ENCODE measurements at places on chromosomes 16 and 17. TPM values are rescaled to one million over a fixed set of nuclear protein-coding genes. Genes with fewer than 3 reads are reported as not detected.
A peak's percentile ranks its signal among the peaks of the same experiment; 100 is the strongest.

DNA sequence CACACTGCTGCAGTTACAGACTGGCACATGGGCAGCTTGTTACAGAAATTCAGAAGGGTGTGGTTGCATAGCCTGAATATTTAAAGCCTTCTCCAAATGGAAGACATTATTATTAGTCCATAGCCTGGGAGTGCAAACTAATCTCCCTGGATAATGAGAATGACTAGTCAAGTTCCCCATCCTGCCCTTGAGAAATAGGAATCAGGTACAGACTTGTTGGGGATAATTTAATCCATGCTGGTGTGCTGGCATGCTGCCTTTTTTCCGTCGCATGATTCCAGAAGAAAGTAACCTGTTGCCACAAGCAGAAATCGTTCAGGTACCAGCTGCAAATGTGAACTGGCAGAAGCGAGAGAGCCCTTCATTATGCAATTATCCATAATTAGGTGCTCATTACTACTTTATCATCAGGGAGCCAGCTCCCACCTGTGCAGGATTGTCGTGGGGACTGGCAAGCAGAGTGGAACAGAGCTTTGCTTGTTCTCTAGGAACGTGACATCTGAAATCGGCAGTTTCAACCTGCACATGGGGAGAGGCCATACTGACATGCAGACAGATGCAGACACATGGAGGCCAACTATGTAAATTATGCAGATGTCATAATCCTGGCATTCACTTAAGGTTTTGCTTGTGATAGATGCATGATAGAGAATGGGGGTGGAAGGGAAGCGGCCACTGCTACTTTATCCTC lies 419.4 kb downstream of the PMP22 start:
- DNase-seq: no peak

DNA sequence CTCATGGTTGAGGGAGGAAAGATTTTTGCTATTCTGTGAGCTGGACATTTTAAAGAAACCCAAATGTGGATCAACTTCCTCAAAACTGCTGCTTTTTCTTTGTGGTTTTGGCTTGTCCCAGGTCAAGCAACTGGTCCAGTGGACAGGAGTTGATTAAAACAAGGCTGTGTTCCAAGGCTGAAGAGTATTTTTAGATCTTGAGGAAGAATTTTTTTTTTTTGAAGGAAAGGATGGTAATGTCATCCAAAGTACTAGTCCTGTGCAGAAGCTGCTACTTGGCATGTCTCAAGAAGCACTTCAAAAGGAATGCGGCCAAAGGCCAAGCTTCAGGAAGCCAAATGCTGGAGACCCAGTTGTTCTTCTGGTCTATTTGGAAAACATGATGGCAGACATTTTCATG lies 8.0 kb upstream of the MYH2 start:
- DNase-seq: no peak

- DNase-seq: no peak
Observed at GRCh38 chr17:72696721-72697120, 395.8 kb downstream of the SLC39A11 start.

GRCh38 chr17:14940108-14940937 lies 324.8 kb downstream of the PMP22 start:
- no peak for DNase-seq

DNA sequence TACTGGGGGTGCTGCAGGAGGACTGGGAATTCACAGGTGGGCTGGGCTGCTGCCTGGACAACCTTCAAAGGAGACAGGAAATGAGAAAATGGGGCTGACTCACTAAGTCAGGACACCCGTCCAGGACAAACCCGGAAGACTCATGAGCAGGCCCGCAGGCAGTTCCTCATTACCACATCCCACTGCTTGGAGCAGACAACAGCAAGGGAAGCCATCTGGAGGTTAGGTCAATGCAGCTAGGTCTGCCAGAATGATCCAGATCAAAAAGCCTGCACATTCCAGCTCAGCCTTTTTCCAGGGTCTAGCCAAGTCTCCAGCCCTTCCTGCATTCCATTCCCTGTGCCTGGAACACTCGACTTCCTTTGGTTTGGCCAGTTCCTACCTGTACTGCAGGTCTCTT lies 536.5 kb upstream of the CDH11 start:
- no peak for DNase-seq

GRCh38 chr16:85481738-85482137 lies 131.4 kb upstream of the GSE1 start:
- no peak for DNase-seq

- DNase-seq: no peak
Observed at GRCh38 chr16:66188917-66189725, 177.4 kb upstream of the CDH5 start.

GRCh38 chr16:57852189-57852588 lies 49.9 kb upstream of the KIFC3 start:
- DNase-seq: no peak

DNA sequence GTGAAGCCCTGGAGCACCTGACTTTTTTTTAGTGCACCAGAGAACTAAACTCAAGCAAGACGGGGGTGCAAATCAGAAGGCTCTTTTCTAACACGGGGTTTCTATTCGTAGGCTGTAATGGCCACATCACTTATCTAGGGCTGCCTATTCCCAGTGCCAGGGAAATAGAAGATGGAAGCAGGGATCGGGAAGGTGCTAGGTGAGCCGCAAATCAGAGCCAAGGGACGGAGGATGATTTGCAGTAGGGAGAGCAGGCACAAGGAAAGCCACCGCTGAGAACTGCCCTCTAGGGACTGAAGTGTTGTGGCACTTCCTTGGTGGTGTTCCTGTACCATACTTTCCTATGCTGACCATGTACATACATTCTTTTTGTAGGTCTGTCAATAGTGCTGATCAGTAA lies 7.8 kb upstream of the SLC46A1 start:
- DNase-seq: no peak

GRCh38 chr17:48751172-48751571 lies 22.6 kb upstream of the HOXB13 start:
- DNase-seq: no peak

DNA sequence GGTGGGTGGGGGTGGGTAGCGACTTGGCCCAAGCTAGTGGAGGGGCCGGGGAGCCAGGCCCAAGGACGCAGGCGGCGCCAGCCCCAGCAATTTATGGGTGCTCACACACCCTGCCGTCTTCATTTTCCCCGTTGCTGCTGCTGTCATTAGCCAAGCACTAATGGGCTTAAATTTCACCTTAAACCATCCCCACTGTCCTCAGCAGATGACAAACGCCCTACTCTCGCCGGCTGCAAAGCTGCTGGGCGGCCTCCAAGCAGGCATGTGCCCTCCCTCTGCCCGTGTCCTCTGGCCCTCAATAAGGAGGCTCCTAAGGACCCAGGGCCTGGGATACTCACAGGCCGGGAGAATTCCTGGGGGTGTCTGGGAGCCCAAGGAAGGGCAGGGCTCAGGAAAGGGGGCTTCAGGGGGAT lies 66.1 kb downstream of the SREBF1 start:
- DNase-seq: no peak

GRCh38 chr17:18172531-18173278 lies 10.9 kb upstream of the ALKBH5 start:
- no peak for DNase-seq

GRCh38 chr17:13127921-13128602 lies 110.2 kb upstream of the ELAC2 start:
- DNase-seq: no peak

GRCh38 chr17:55555772-55556171 lies 44.5 kb upstream of the SMIM36 start:
- no peak for DNase-seq

DNA sequence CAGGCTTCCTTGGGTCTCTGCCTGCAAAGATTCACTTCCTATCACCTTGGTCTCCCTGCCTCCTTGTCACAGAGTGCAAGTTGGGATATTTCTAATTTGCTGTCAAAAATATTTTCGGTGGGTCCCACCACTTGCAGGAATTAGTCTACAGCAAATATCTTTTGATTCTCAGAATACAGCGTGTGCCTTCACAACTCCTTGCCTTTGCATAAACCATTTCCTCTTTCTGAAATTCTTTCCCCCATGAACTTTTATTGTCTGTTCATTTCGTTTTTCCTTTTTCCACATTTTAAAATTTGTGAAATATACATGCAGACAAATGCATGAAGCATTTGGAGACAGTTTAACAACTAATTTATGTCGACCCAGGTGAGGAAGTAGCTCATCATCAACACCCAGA lies 60.0 kb downstream of the HS3ST3B1 start:
- no peak for DNase-seq

GRCh38 chr17:81859906-81860755 lies at the start of gene P4HB:
P4HB (minus strand) TSS chr17:81860535; CDS start chr17:81860471, 64 bp downstream.
- peak; percentile 96 for DNase-seq

GRCh38 chr17:1714427-1714979 lies 4.3 kb upstream of the TLCD2 start:
- peak; percentile 76 for DNase-seq

DNA sequence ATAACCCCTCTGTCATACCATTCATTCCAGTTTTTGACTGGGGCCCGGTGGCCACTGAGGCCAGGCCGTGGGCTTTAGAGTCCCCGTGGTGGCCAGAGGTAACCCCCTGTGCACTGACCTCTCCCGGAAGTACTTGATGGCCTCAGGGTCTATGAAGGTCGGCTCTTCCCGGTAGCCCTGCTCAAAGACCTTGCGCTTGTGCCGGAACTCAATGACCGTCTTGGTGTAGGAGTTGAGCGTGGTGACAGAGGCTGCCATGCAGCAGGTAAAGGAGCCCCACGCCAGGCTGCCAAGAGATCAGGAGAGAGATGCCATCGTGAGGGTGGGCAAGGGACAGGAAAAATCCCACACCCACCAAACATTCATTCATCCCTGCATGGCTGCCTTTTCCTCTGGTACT lies 234.8 kb downstream of the GSG1L start:
- no peak for DNase-seq

DNA sequence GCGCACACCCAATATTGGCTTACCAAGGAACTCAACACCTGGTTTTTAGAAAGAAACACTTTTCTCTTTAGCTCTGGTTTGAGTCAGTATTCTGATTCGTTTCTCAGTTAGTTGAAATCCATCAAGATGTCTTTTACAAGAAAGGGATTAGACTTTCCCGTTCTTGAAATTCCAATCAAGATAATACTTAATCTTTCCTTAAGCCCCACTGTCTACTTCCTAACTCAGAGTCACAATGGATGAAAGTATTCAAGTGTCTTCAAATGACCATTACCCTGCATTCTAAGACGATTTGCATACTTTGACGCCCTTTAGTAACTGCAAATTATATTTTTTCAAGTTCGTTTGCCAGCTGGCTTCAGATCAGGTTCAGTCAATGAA lies 189.8 kb downstream of the USP22 start:
- no peak for DNase-seq

GRCh38 chr16:8725513-8726178 lies 51.2 kb downstream of the ABAT start:
- DNase-seq: no peak

DNA sequence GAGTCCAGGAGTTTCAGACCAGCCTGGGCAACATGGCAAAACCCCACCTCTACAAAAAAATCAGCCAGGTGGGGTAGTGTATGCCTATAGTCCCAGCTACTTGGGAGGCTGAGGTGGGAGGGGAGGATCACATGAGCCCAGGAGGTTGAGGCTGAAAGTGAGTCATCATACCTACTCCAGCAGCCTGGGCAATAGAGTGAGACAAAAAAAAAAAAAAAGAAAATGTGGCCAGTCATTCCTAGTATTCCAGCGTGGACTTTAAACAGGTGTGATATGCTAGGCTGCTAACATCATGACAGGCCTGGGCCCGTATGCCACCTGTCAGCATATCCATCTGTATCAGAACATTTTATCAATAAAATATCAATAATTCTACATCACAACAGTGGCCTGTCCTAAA lies 143.3 kb downstream of the AATF start:
- no peak for DNase-seq

CCDC200 gene
- not detected for total RNA-seq

LLGL2 gene
- 4.8 TPM for total RNA-seq

TPSG1 gene
- not detected for total RNA-seq

KRTAP3-1 gene
- total RNA-seq: not detected

ZNF747 gene
- total RNA-seq: 15.1 TPM

SPATA32 gene
- not detected for total RNA-seq

MYLK3 gene
- 0.49 TPM for total RNA-seq

MT1G gene
- not detected for total RNA-seq

ASIC2 gene
- 0.74 TPM for total RNA-seq

TMIGD1 gene
- total RNA-seq: not detected

TAT gene
- not detected for total RNA-seq

IGFALS gene
- 0.39 TPM for total RNA-seq
